Neural crest cell (in vitro differentiated cells): ENCODE measurements at places on chromosomes 3 and 15. TPM values are rescaled to one million over a fixed set of nuclear protein-coding genes. Genes with fewer than 3 reads are reported as not detected.

UBE2E1 gene
- total RNA-seq = 86.2 and 89.9 TPM in 2 replicates

ST8SIA2 gene
- 25.5 and 27.4 TPM in 2 replicates for total RNA-seq

GRCh38 chr15:75380773-75381172 is 12.4 kb upstream of the MAN2C1 start:
- no peak for DNase-seq
- H3K4me3 ChIP-seq = no peak overlapping the region
- no peak overlapping the region for H3K27ac ChIP-seq
- peaks cover 3% of the 10 kb centered on the region for H3K36me3 ChIP-seq

DNA sequence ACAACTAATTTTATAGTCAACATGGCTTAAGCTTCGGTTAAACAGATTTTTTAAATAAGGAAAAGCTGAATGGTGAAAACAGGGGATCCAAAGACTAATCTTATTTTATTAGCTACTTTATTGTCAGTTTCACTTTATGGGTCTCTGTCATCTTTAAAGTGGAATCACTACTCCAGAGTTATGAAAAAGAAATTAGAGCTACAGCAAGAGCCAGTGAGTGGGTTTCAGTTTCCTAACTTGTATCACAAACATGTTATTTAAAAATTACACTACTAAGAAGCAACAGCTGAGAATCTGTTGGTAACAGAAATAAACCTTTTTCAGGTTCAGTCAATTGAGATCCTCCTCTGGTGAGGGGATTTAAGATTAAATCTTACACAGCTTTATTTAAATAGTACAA is 10.0 kb downstream of the PHC3 start:
- peaks cover 18% of the 10 kb centered on the region for H3K36me3 ChIP-seq
- no peak overlapping the region for H3K4me3 ChIP-seq
- no peak for DNase-seq
- no peaks in the 10 kb centered on the region for H3K4me1 ChIP-seq
